ENCODE measurements at places on chromosomes 7 and 10. TPM values are rescaled to one million over a fixed set of nuclear protein-coding genes. Genes with fewer than 3 reads are reported as not detected.

DNA sequence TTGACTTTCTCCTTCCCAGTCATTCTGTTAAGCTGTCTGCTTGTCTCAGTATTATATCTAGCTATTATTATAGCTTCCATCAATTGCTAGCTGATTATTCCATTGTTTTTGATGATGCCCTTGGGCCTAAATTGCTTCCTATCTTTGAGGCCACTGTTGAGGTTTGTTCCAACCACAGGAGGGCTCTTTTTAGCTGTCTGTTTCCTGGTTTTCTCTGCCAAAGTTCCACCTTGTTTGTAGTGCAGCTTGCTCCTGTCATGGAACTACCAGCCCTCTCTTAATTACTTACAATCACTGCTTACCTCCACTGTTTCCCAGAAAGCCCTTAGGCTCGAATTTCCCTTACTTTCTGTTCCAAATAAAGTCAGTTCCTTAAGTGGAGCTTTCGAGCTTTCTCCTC lies 118.7 kb upstream of the SEC61G start:
- DNase-seq = no peak

DNA sequence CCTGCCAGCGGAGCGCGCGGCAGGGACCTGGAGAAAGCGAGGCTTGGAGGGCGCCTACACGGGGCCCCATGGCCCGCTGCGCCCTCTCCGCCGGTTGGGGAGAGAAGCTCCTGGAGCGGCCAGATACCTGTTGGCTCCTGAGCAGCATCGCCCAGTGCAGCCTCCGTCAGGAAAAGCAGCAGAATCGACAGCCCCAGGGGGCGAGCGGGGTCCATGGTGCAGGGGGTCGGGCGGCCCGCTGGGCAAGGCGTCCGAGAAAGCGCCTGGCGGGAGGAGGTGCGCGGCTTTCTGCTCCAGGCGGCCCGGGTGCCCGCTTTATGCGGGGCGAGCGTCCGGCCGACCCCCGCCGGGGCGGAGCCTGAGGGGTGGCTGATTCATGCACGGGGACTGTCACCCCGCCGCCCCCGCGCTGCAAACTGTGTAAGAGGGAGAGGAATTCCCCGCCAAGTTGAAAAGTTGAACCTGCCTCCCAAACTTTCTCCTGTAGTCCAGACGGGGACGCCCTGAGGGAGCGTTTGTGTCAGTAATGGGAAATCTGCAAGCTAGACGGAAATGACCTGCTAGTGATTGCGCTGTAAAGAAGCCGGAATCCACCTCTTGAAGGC lies at the start of gene TFPI2:
TFPI2 (minus strand) TSS at position 290 of the 605 bp plus-strand sequence; CDS start at position 215, 75 bp downstream.
- peak; percentile 21 for DNase-seq

GRCh38 chr7:9017286-9017685 lies 583.9 kb downstream of the NXPH1 start:
- no peak for DNase-seq

DNA sequence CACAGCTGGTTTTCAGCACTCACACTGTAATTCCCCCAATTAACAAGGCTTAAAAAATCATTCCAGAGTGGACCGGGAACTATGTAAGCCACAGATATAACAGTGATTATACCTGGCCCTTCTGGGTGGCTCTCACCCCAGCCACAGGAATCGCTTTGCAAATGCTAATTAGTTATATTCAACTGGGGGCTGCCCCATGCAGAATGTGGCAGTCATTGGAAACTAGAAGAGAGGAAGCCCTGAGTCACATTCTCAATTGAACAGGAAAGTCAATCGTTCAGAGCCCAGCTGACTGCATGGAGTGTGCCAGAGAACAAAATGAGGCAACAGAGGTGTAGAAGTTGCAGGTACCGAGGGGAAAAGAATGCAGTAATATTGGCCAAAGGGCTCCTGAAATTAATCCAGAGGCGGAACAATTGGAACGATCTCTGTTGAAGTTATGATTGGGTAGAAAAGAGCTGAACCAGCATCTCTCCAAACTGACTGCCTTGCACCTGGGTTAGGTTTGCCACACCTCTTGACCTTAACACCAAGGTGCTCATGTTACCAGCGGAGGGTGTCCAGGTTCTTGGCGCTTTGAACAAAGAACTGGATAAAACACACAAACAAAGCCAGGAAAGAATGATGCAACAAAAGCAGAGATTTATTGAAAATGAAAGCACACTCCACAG lies 909.7 kb upstream of the AUTS2 start:
- DNase-seq = no peak

DNA sequence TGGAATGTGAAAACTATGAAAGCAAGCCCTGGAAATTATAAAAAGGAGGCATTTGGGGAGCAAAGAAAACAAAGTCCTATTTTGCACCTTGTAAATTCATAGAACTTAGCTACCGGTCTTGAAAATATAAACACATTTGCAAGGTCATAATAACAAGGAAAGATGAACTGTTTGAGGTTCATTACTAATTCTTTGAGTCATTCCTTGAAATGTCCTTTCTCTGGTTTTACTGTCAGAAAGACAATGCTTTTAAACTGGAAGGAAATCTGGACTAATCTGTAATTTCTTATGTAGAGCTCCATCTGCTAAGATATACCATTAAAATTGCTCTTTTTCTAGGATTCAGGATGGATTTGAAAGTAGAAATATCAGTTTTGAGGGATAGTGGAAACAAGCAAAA lies 1.4 kb downstream of the ERLIN1 start:
- no peak for DNase-seq

PLAC9 gene
- 6.4 TPM for polyA plus RNA-seq

LRIT1 gene
- not detected for polyA plus RNA-seq
